ENCODE measurements at places on chromosomes 6 and 20.
A peak's percentile ranks its signal among the peaks of the same experiment; 100 is the strongest.

GRCh38 chr20:19272976-19273654, 60.7 kb downstream of the SLC24A3 start:
- no peak for DNase-seq

DNA sequence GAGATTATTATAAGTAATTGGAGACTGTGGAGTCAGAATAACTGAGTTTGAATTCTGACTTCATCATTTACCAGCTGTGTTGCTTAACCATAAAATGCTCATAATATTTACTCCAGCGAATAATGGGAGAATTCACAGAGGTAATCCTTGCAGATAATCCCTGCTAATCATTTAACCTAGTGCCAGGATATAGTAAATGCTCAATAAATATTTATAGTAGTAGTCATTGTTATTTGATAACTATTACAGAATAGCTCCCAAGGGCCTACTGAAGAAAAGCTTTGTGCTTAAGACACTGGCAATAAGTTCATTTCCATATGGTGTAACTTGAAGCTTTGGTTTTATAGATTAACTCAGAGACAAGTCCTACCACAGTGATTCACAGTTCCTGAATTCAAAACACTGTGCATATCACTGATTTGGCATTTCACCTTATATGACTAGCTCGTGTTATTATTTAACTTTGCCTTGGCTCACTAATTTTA, 208.8 kb upstream of the PLCB4 start:
- no peak for DNase-seq

DNA sequence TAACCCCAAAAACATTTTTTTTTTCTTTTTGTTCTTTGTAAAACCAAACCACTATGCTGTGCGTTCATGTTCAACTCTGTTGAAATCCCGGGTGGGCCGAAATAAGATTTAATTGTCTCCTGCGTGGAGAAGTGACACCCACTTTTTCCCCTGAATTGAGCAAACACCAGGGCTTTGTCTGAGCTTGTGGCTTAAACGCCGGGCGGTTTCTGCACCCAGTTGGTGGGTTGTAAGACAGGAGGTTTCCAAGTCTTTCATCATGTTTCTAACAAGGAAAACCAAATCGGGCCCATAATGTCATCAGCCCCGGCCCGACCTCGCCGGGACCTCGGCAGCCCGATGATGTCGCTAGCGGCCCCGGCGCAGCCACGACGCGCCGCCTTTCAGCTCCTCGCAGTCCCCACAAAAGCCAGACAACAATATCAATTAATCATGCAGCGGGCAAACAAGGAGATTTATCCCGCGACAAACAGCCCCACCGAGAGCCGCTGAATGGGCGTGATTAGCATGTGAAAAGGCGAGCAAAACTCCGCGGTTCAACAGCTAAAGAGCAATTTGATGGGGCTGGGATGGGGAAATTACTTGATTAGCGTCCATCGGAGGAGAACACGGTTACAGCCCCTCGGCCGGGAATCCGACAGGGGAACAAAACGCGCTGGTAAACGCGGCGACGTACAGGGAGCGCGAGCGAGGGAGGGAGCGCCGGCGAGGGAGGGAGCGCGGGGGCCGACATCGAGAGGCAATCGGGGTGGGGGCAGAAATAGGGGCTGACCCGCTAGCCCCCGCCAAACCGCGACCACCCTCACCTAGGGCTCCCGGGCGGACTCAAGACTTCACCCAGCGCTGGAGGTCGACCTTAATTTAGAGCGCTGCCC, 5.3 kb downstream of the LINC00237 start:
- DNase-seq, result no peak

GRCh38 chr6:43120944-43121913, 45.1 kb downstream of the PTK7 start:
- peak; percentile 35 for DNase-seq

- DNase-seq, result no peak
Measured at GRCh38 chr6:37524025-37524969, 24.6 kb upstream of the CCDC167 start.

GRCh38 chr6:88890860-88891845, 72.3 kb downstream of the RNGTT start:
- DNase-seq, result no peak

DNA sequence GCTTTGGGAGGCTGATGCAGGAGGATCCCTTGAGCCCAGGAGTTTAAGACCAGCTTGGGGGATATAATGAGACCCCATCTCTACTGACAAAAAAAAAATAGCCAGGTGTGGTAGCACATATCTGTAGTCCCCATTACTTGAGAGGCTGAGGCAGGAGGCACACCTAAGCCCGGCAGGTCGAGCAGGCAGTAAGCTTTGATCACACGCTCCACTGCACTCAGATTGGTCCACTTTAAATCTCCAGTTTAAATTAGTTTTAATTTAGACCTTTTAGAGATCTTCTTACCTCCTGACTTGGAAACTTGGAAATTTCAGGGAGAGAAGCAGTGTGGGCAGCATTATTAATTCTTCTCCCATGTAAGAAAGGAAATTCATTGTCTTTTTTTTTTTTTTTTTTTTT, 16.8 kb upstream of the PLCB4 start:
- no peak for DNase-seq

- no peak for DNase-seq
Measured at GRCh38 chr6:52999456-52999855, 4.4 kb upstream of the GSTA4 start.

- no peak for DNase-seq
Measured at GRCh38 chr6:41965429-41966213, 24.0 kb upstream of the CCND3 start.

DNA sequence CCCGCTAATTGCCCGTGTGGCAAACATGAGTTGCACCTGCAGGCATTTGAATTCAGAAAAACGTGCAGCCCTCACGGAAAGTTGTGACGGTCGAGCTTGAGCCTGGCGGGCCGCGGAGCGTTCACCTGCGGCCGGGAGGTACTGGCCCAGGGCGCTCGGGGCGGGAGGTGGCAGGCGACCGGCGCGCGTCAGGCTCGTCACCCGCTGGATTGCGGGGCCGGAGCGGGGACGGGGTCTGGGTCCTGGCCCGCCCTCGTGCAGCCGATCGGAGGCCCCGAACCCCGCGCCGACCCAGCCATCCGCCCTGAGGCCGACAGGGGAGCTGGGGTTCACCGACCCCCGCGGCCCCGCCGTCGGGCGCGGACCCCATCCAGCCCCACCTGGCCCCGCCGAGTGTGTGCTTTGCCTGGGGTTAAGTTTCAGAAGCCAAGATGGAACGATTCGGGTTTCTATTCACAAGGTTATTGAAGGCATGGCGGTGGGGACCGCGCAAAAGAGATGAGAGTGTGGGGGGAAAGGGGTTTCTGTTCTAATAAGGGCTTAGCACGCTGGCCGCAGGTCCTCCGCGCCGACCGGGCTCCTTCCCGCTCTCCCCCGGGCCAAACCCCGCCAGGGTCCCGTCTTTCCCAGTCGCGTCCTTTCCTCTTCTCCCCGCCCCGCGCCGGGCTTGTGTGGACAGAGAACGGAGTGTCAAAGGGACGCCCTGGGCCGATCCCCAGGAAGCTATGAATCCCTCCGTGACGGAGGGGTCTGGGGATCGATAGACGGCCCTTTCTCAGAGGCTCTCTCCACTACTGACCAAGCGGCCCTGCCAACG, 1.6 kb upstream of the HEY2 start:
- DNase-seq, result peak; percentile 57

DNA sequence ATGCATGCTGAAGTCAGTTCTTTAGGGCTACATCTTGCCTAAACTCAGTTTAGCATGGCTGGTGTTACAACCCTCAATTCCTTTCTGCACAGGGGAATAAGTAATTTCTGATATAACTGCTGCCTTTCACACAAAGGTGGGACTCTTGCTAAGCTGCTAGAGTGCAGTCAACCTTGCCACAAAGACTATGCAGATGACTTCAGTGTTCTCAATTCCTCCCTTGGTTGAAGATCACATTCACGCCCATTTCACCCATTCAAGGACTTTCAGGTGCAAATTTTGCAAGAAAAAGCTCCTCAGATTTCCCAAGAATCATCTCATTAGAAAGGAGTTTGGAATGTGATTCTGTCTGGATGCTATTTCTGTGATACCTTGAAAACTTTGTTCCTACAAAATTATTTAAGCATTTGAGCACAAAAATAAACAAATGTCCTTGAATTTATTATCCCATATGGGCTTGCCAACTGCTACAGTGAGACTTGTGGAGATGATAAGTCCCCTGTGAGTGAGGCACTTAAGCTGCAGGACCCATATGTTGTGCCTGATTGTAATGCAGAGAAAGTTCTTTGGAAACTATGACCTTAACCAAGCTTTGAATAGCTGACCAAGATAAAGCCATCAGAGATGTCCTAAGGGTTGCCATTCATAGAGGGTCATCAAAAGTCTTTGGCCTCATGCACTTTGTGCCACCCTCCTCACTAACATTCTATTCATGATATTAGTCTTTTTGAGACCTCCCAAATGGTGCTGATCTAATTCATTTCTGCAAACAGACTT, 111.8 kb downstream of the PLCB4 start:
- DNase-seq, result no peak

GRCh38 chr6:30135757-30136156, at the start of gene TRIM40:
Gene TRIM40 (plus strand): TSS chr6:30136140. CDS start chr6:30137037, 897 bp downstream.
- peak; percentile 75 for DNase-seq

- DNase-seq, result no peak
Measured at GRCh38 chr6:69812746-69813427, 16.1 kb upstream of the LMBRD1 start.

DNA sequence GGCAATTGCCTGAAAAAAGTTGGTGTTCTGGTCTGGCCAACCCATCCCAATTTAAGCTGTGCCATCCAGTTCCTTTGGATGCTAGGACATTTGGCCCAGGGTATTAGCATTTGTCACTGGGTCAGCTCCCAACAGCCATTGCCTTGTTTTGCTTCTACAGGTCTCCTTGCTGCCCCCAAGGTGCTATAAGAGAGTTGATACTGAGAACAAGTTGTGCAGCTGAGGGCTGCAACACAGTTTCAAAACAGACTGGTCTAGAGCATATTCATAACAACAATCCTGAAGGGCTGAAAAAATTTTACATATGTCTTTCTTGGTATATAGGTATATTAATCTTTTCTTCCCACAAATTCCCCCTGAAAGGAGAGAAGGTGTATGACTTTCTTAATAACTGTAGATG, 61.0 kb downstream of the LYRM4 start:
- no peak for DNase-seq

GRCh38 chr20:46078954-46079353, 10.8 kb downstream of the NCOA5 start:
- DNase-seq, result no peak

DNA sequence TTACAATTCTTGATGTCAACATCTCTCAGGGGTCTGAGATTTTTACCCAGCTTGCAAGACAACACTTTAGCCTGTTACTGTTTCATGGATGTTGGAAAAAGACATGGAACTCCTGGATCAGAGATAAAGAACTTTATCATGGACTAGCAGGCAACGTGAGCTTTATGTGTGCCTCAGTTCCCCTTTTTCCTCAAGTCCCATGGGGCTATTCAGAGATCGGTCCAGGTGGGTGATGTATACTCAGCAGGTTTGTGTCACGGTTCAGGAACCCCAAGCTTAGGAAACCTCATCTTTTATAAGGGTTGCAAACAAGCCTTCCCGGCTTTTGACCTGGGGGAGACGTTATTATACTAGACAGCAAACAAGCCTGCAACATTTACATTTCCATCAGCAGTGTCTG, 15.0 kb downstream of the AFG1L start:
- no peak for DNase-seq

GRCh38 chr6:45626087-45626891, 248.6 kb upstream of the SUPT3H start:
- no peak for DNase-seq

- DNase-seq, result no peak
Measured at GRCh38 chr20:25323496-25324246, 67.0 kb downstream of the ABHD12 start.

- DNase-seq, result no peak
Measured at GRCh38 chr6:124887872-124888580, 74.2 kb upstream of the RNF217 start.

- no peak for DNase-seq
Measured at GRCh38 chr6:44169154-44169553, 10.5 kb downstream of the CAPN11 start.

DNA sequence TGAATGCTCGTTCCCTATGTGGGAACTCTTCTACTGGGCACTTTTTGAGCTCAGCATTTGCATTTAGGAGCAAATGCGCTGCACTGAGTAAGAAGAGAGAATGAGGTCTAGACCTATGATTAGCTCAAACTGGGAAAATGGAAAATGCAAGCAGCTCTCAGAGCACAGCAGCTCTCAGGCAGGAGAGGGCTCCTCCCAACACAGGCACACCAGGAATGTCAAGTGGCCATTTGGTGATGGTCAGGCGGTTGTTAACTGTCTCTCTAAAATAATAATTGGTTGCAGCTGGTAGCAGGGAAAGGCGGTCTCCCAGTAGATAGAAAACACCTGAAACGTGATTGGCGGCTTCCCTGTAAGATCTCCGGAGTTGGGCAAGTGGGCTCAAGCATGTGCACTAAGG, 162.0 kb upstream of the ECI2 start:
- DNase-seq, result no peak

- no peak for DNase-seq
Measured at GRCh38 chr6:45031601-45032000, 296.5 kb upstream of the RUNX2 start.

- DNase-seq, result no peak
Measured at GRCh38 chr20:50541606-50542041, 31.4 kb downstream of the PTPN1 start.

DNA sequence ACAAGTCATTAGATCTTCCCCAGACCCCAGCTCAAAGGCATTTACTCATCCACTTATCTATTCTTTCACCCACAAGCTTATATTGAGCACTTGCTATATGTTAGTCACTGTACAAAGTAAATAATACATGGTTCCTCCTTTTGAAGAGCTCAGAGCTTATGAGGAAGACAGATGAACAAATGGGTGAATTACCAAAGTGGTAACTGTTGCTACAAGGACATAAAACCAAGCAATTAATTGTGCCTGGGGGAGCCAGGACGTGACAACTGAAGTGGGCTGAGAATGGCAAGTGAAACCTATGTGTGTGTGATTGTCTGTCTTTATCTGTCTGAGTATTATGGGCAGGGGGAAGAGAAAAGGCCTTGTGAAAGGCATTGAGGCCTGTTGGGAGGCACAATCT, 45.6 kb upstream of the AKIRIN2 start:
- DNase-seq, result no peak
